ENCODE measurements at places on chromosomes 11 and 22.

- no peak for DNase-seq
Observed at GRCh38 chr11:68844376-68844775, 2.7 kb upstream of the CPT1A start.

GRCh38 chr11:72037554-72038311 lies 39.0 kb downstream of the IL18BP start:
- DNase-seq: no peak

GRCh38 chr11:36130401-36130800 lies 158.8 kb downstream of the COMMD9 start:
- no peak for DNase-seq

GRCh38 chr11:2825261-2825888 lies 60.2 kb downstream of the CDKN1C start:
- no peak for DNase-seq

GRCh38 chr11:45178890-45179671 lies 32.6 kb downstream of the PRDM11 start:
- no peak for DNase-seq

DNA sequence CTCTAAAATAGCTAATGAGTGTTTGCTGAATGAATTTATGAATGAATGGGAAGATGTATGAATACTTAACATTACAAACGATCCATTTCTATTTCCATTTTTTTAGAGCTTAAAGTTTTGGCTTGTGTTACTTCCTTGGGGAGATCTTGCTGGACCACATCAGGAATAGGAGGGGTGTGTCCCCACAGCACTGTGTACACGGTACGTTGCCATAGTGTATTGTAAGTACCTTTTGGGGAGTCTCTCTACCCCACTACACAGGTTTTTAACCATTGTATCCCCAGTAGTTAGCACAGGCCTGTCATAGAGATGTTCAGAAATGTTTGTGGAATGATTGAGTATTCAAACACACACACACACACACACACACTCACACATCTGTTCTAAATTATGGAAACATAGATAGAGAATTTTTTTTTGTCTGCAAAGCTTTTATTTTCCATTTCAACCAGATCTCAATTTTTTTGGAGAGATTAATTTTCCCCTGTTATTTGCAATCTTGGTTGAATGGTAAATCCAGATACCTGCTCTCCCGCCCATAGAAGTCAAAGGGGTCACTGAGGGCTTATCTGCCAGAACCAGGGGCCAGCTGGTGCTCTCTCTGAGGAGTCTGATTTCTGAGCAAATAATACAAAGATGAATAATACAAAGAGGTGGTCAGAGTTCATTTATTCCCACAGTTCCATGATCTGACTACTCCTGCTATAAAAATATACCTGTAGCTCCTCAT lies 471.0 kb downstream of the INSC start:
- DNase-seq: no peak

GRCh38 chr22:49232319-49233067 lies 595.2 kb downstream of the BRD1 start:
- DNase-seq: no peak

DNA sequence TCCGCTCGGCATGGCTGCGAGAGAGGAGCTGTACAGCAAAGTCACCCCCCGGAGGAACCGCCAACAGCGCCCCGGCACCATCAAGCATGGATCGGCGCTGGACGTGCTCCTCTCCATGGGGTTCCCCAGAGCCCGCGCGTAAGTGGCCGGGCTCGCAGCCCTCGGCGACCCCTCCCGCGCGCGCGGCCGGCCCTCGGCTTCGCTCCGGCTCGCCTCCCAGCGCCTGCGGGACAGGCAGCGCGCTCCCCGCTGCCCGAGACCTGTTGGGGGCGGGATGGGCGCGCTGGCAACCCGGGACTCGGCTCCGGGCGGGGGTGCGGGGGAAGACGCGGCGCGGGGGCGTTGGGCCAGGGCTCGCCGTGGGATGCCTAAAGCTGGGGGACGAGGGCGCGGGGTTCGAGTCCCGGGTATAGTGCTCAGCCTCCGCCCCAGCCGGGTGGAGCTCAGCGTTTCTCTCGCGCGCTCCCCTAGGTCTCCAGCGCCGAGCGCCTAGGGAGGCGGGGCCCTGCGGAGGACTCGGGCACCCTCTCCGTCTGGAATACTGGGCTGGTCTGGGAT lies 630 bp downstream of the UBASH3B start:
- peak; percentile 23 for DNase-seq

GRCh38 chr11:85827748-85828639 lies 17.1 kb upstream of the SYTL2 start:
- DNase-seq: no peak

- no peak for DNase-seq
Observed at GRCh38 chr11:98143661-98144060, 877.1 kb upstream of the CNTN5 start.

GRCh38 chr11:84655712-84656111 lies 971.4 kb downstream of the DLG2 start:
- DNase-seq: no peak

GRCh38 chr22:41597635-41597953 lies 8.0 kb upstream of the PMM1 start:
- DNase-seq: no peak

GRCh38 chr22:29288837-29289236 lies 17.6 kb upstream of the GAS2L1 start:
- no peak for DNase-seq

DNA sequence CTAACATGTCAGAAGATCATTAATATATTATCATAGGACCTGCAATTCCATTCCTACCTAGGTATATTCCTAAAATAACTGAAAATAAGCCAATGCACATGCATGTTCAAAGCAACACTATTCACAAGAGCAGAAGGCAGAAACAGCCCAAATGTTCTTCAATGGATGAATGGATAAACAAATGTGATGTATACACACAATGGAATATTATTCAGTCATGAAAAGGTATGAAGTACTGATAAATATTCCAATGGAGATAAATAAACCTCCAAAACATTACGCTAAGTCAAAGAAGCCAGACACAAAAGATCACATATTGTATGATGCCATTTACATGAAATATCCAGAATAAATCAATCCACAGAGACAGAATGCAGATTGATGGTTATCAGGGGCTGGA lies 16.8 kb downstream of the AMBRA1 start:
- DNase-seq: no peak

DNA sequence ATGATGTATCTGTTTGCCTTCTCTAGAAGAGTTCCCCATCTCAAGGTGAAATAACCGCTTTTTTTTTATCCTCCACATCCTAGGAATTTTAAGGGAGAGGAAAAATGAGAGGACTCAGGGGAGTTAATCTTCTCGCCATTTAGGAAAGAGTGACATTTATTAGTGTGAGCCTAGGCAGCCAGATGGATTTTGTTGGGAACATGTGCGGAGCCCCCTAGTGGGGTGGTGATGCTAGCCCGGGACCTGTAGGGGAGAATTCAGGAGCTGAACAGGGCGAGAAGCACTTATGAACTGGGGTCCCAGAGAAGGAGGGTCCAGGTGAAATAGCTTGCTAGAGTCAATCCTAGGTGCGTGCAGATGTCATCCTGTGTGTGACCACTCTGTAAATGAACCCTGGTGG lies 10.7 kb downstream of the IL17RA start:
- DNase-seq: no peak

DNA sequence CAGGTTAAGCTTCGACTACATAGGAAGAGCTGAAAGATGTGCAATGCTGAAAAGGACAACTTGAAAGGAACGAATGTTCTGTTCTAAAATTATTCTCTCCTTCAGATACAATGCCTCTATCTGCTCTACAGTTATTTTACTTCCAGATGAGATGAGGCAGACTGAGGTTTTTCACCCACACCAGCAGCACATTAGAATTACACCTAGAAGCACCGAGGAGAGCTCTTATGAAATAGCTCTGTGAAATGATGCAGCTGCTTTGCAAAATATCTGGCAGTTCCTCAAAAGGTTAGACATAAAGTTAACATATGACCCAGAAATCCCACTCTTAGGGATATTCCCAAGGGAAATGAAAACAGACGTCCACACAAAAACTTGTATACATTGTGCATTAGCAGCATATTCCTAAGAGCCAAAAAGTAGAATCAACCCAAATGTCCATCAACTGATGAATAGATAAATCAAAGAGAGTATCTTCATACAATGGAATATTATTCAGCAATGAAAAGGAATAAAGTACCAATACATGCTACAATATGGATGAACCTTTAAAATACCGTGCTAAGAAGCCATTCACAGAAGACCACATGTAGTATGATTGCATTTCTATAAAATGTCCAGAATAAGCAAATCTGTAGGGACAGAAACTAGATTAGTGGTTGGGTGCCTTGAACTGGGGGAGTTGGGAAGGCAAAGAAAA lies 34.5 kb downstream of the WT1 start:
- DNase-seq: no peak

- no peak for DNase-seq
Observed at GRCh38 chr11:117790279-117790678, 6.7 kb downstream of the DSCAML1 start.

GRCh38 chr11:93577286-93577685 lies 34.1 kb upstream of the SMCO4 start:
- DNase-seq: no peak

GRCh38 chr11:104649002-104649401 lies 249.3 kb downstream of the CASP12 start:
- no peak for DNase-seq

- no peak for DNase-seq
Observed at GRCh38 chr22:44859641-44860040, 107.3 kb downstream of the ARHGAP8 start.
